Activated CD8-positive, alpha-beta memory T cell treated with anti-CD3 and anti-CD28 coated beads for 1 hour (primary cell): ENCODE measurements at places on chromosomes 1 and 21.

DNA sequence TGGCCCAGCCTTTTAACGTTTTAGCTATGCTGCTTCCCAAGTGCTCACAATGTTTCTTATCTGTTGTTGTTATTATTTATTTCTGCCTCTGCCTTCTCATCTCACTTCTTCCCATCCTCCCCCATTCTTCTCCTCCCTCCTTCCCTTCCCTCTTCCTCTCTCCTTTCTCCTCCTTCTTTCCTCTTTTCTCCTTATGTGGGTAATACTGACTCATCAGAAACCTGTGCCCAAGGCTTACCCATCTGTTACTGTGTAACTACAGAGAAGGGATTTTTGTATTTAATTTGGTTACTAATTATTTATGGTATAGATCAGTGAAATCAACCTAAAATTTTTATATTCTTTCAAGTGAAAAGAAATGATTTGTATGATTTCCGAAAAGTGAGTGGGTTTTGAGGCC, 120.3 kb downstream of the KCNK2 start:
- no peak for DNase-seq

GRCh38 chr1:62746086-62746808, 37.7 kb upstream of the ATG4C start:
- DNase-seq: no peak

DNA sequence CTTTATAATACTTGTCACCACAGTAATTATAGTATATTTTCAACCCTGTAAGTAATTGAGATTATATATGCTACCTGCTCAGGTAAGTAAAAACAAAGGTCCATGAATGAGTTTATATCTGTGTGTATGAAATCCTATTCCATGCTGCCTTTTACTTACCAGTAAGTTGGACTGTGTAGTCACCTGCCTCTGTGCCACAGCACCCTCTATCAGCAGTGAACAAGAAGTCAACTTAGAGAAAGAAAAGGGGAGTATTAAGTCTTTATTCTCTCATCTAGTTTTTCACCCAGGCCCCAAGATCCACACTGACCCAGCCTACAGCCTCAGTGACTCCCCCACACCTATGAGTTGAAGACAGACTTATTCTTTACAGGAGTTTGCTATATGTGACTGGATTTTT, 36.9 kb upstream of the IFI16 start:
- DNase-seq: no peak

DNA sequence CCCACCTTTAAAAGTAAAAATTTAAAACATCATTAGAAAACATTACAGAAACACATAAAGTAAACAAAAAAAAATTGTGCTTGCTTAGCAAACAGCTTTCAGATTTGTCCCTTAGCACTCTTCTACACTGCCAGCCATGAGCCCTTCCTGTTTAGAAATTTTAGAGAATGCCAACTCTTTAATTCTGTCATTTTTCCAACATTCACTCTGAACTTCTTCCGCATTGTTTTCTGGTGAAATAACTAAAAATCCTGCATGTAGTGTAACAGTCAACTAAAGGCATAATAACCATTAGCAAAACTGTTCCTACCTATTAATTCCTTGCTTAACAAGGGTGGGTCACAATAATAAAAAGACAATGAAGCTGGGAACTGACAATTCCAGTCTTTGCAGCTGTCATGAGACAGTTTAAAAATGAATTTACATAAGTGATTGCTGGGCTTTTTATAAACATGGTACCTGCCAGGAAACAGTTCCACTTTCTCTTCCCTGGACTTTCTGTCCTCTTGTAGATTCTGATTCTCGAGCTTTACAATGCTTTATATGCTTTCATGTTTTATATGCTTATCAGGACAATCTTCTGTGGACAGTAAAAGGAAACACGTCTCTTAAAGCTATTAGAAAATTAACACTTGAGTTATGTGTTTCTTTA, 19.0 kb downstream of the GNG12 start:
- no peak for DNase-seq

DNA sequence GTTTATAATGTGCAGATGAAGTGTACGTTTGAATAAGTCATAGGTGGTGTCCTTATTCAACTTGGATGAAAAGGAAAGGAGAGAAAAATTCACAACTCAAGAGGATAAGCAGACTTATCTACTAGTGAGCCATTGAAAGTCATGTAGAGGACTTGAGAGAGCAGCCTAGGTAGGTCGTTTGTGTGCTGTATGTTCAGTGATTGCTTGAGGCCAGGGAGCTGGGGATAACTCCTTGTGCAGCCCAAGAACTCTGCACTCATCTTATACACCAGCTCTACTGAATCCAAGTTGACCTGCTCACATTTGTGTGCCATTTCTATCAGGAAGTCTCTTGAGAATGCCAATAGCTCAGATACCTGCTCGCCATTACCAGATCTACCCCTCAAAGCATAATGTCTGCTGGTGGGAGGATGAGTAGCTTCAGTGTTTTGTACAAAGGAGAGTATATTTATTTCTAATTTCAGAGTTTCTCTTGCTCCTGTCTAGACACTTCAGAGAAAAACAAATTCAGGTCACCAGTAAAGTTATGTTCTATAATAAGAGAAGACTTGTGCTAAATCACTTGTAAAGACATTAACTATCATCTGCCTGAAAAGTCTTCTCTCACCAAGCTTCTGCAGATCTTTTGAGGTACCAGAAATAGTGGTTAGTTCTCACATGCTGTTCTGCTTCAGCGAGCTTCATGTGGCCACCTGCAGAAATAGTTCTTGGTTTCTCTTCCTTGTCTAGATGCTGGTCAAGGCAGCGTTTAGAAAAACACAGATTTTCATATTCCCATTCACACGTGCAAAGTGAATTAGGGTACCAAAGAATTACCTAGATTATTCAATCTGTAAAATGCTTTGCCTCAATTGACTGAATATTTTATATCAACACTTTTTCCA, 10.8 kb downstream of the S1PR1 start:
- DNase-seq: no peak

GRCh38 chr1:247647864-247648263, 31.7 kb downstream of the OR13G1 start:
- DNase-seq: no peak

GRCh38 chr1:166971252-166971651, 4.1 kb downstream of the ILDR2 start:
- no peak for DNase-seq

- DNase-seq: no peak
Measured at GRCh38 chr1:80915491-80915890, 885.2 kb upstream of the ADGRL2 start.

DNA sequence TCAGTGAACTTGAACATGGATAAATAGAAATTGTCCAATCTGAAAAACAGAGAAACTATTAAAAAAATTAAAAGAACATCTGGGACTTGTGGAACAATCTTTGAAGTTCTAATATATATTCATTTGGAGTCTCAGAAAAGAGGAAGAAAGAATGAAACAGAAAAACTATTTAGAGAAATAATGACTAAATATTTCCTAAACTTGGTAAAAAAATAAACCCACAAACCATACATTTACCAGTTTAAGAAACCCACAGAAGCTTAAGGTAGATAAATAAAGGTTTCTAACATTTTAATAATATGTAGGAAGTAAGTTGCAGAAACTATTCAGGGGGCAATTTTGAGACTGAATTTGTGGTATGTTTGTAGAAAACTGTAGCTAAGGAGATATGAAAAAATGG, 437.8 kb downstream of the PTBP2 start:
- no peak for DNase-seq

DNA sequence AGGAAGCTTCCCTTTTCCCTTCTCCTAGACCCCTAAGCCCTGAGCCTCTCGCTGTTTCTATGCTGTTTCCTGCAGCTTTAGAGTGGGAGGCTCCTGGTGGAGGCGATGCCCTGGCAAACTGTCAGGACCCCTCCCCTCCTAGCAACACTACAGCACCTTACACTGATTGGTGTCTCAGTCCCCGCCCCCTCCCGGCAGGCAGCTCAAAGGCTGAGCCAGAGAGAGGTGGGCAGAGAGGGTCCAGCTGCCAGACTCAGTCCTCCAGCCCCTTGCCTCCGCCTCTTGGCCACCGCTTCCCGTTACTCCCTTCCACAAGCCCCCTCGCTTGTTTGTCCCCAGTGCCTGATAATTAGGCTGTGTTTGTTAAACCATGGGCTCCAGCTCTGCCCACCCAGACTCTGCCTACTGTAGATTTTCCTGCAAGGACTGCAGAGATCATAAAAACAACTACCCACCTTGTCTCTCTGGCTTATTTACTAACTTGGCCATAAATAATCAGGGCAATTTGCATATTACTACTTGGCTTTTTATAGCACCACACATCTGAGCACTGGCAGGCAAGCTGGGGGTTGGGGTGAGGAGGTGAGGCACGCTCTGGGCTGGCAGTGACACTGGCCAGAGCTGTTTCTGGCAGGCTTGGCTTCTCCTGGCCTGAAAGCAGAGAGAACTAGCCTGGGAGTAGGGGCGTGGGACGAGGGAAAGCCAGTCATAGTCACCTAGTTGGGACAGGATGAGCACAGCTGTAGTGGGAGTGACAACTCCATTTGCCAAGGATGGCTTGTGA, 107.5 kb downstream of the CSMD2 start:
- no peak for DNase-seq

DNA sequence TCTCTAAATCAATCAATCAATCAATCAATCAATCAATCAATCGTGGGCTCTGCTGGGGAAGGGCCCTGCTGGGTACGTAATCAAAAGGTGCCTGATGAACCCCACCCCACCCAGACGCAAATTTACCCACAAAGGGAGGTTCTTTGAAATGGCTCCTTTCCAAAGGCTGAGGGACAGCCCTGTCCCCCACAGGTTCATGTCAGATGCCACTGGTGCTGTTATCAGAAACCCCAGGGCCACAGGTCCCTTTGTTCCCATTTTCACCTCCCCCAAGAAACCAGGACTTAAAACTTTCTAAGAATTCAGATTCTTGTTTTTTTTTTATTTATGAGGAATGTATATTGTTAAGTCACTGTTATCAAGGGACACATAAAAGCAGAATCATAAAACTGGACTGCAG, 14.2 kb downstream of the CHRNB2 start:
- no peak for DNase-seq

- no peak for DNase-seq
Measured at GRCh38 chr1:1479547-1480487, 8.3 kb downstream of the ATAD3B start.

- no peak for DNase-seq
Measured at GRCh38 chr1:228365271-228366061, 41.2 kb downstream of the TRIM11 start.

GRCh38 chr1:197521118-197521739, 253.2 kb downstream of the CRB1 start:
- no peak for DNase-seq

- no peak for DNase-seq
Measured at GRCh38 chr1:179253286-179253972, 24.0 kb upstream of the ABL2 start.

DNA sequence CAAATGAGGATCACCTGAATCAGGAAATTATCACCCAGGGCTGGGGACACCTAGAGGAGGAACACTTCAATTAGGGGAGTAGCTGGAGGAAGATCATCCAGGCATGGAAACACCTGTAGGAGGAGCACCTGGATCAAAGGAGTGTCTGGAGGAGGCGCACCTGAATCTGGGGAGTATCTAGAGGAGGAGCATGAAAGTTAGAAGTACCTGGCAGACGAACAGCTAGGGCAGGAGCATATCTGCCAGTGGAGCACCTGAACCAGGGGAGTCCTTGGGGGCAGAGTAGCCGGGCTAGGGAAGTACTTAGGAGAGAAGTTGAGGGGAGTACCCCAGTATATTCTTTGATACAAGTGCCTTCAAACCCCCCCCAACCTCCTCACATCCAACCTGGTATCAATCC, 1.3 kb downstream of the C1orf210 start:
- no peak for DNase-seq

DNA sequence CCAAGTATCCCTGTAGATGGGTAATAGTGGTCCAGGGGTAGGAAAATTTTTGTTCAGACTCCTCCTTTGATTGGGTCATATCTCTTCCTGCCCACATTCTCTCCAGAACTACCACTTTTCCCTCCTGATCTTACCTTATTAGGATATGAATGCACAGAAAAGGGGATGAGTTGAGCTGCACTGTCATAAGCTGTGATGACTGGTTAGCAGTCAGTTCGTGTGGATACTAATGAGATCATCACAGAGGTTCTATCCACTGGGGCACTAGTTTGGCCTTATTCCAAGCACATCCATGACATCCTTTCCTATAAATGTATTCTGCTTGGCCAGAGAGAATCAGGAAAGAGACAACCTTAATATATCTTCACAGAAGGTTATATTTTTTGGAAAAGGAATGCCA, 22.1 kb upstream of the TBX15 start:
- DNase-seq: no peak

- DNase-seq: no peak
Measured at GRCh38 chr1:94044290-94044790, 76.6 kb downstream of the ABCA4 start.

DNA sequence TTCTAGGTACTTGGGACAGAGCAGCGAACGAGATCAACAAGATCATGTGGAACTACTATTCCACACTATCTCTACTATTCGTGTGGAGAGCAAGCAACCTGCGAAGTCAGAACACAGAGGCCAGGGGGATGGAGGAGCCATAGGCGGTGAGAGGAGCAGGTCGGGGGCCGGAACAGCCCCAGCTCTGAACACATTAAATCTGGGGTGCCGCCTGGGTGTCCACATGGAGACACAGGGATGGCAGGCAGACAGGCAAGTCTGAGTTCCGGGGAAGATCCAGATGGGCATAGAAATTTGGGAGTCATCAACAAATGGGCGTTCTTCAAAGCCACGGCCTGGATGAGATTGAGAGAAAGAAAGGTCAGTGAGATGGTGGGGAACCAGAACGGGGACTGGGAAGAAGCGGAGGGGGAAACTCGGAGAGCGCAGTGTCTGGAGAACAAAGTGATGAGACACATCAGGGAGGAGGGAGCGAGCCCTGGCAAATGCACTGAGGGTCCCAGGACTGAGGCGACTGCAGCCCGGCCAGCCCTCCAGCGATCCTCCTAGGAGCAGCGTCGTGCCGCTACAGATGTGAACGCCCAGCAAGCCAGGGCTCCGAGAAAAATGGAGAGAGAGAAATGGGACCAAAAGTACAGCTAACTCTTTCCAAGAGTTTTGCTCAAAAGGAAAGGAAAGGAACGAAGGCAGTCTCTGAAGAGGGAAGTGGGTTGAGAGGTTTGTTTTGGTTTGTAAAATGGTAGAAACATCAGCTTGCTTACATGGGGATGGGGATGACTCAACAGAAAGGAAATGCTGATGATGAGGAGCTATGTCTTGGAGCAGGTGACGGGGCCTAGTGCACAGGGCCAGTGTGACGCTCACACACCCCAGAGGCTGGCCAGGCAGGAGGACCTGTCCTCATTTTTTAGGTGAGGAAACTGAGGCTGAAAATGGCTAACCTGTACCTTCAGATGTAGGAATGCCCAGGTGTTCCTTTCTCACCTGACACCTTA, 84.5 kb downstream of the GLIS1 start:
- DNase-seq: no peak

DNA sequence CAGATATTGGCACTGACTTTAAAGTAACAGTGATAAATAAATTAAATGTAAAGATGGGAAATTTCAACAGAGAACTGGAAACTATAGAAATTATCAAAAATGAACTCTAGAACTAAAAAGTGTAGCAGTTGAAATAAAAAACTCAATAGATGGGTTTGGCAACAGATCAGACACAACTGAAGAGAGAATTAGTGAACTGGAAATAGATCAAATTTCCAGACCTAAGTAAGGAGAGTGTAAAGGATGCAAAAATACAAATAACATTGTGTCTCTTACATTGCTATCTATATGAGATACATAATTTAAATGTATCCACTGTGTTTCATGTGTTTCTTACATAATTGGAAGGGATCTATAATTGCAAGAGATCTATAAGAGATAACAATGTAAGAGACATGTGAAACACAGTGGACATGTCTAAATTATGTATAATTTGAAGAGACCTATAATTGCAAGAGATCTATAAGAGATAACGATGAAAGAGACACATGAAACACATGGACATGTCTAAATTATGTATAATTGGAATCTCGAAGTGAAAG, 32.1 kb upstream of the ZNF362 start:
- no peak for DNase-seq

GRCh38 chr21:17406202-17406601, 106.6 kb upstream of the CXADR start:
- no peak for DNase-seq
